Activated naive CD8-positive, alpha-beta T cell treated with anti-CD3 and anti-CD28 coated beads, Interleukin-2, amount 10 ng/mL, durations not matched to agents 7 days and 5 days (primary cell): ENCODE measurements at places on chromosomes 3 and 15.

DNA sequence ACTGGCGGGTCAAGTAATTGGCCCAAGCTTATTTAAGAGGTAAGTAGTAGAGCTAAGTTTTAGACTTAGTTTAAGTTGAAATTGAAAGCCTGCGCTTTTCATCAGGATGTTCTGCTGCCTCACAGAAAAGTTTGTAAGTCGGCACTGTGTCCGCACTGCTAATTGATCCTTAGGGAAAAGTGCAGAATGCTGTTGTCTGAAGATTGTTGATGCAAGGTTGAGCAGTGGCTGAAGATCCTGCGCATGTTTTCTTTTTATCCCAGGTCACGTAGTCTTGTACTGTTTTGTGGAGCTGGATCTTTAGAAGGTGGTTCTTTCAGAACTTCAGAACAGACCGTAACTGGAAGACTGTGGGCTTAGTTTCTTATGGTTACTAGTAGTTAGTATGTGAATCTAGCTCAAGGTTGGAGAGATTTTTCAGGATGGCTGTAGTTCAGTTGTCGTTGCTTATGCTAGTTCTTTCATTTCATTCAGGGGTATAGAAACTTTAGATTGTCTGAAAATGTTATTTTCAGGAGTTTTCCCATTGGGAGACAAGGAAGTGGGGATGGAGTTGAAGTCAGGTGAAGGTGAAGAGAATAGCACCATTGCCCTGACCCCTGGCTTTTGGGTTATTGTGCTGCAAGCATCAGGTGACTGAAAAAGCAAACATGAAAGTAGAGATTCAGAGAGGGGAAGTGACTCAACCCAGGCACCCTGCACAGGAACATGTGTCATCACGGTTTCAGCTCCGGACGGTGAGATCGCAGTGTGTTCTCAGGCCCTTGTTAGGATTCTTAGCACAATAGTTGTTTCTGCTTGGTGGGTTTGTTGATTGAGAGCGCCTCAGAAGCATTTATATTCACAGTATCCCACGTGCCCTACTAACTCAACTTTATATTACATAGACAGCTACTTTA lies 32.8 kb downstream of the AKAP13 start:
- no peaks in the 10 kb centered on the region for H3K27me3 ChIP-seq
- H3K36me3 ChIP-seq = peaks cover 14% of the 10 kb centered on the region
- peak; percentile 57 for DNase-seq
- H3K27ac ChIP-seq = peak overlapping the region; percentile 80

- no peaks in the 10 kb centered on the region for H3K36me3 ChIP-seq
- no peak overlapping the region for H3K4me3 ChIP-seq
- H3K27me3 ChIP-seq = no peaks in the 10 kb centered on the region
- H3K4me1 ChIP-seq = no peaks in the 10 kb centered on the region
- H3K27ac ChIP-seq = no peak overlapping the region
- DNase-seq = no peak
Observed at GRCh38 chr15:99906793-99907192, 173.6 kb upstream of the LYSMD4 start.

DNA sequence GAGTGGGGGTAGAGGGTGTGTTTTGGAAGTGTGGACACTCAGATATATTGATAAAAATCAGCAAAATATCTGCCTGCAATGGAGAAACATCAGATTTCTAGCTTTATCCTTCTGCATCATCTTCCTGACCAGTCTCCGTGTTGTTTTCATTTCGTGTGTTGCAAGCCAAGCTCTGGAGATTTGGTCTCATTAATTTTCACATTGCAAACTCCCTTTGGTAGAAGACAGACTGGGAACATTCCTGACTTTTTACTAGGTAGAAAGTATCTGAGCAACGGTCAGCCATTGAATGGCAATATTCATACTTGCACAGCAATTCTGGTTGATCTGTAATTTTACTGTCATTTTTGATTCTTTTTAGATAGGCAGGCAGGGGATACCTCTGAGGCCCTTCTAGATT lies 30.4 kb downstream of the FSTL1 start:
- H3K36me3 ChIP-seq = no peaks in the 10 kb centered on the region
- H3K27me3 ChIP-seq = peaks cover 7% of the 10 kb centered on the region

- no peak overlapping the region for H3K27ac ChIP-seq
- no peaks in the 10 kb centered on the region for H3K36me3 ChIP-seq
- H3K4me1 ChIP-seq = no peaks in the 10 kb centered on the region
- DNase-seq = peak; percentile 49
- H3K27me3 ChIP-seq = no peaks in the 10 kb centered on the region
Observed at GRCh38 chr3:58630076-58630709, 36.4 kb downstream of the FAM3D start.

DNA sequence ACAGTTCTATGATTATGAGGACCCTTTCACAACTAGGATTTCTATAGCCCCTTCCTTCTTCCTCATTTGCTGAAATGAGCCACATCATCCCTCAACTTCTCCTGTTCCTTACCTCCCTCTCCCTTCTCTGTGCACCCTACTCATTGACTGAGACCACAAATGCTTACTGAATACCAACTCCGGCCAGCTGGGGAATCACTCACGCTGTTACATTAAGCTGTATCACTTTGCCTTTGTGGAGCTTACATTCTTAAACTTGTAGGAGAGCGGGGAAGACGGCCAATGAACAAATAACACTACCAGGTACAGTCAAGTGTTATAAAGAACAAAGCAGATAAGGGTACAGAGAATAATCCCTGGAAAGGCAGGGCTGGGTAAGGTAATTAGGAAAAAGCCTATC lies 5.7 kb downstream of the SUCLG2 start:
- no peak overlapping the region for H3K27ac ChIP-seq
- DNase-seq = no peak

- no peaks in the 10 kb centered on the region for H3K4me1 ChIP-seq
- no peaks in the 10 kb centered on the region for H3K27me3 ChIP-seq
- no peak overlapping the region for H3K27ac ChIP-seq
Observed at GRCh38 chr3:94359996-94360395, 297.1 kb downstream of the NSUN3 start.

DNA sequence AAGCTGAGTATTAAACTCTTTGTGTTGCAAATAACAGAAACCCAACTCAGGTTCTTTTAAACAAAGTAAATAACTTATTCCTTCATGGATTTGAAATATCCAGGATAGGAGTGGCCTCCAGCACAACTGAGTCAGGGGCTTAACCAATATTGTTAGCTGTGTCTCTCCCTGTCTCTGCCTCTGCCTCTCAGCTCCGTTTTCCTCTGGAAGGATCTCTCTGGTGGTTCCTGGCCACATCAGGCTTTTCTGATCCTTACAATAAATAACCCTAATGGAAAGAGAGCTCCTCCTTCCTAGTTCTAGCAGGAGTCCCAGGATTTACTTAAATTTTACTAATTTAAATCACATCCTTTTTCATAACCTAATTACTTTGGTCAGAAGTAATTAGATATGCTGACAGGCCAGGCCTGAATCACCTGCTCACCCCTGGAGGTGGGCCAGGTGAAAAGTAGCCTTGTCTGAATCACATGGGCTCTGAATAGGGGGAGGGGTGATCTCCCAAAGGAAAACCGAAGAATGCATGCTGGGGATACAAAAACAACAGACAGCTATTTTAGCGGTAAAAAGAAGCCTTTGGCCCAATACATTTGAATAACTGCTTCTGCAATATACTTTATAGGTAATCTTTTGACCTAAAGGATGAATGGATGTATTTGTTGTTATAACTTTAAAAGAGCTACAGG lies 75.4 kb downstream of the REC114 start:
- DNase-seq = no peak
- no peak overlapping the region for H3K27ac ChIP-seq
- no peaks in the 10 kb centered on the region for H3K36me3 ChIP-seq
- peaks cover 9% of the 10 kb centered on the region for H3K27me3 ChIP-seq

- no peaks in the 10 kb centered on the region for H3K27me3 ChIP-seq
- peaks cover 41% of the 10 kb centered on the region for H3K36me3 ChIP-seq
- DNase-seq = no peak
- no peak overlapping the region for H3K4me3 ChIP-seq
Observed at GRCh38 chr15:49200347-49200746, 30.3 kb downstream of the GALK2 start.

GRCh38 chr3:9111417-9111816 lies 138.0 kb downstream of the SRGAP3 start:
- H3K4me3 ChIP-seq = no peak overlapping the region
- no peak overlapping the region for H3K27ac ChIP-seq
- DNase-seq = no peak
- H3K36me3 ChIP-seq = no peaks in the 10 kb centered on the region
- no peaks in the 10 kb centered on the region for H3K4me1 ChIP-seq

- H3K4me1 ChIP-seq = no peaks in the 10 kb centered on the region
- no peak overlapping the region for H3K27ac ChIP-seq
- H3K36me3 ChIP-seq = no peaks in the 10 kb centered on the region
Observed at GRCh38 chr15:62094388-62094787, 27.6 kb downstream of the C2CD4A start.

GRCh38 chr15:71777216-71777943 lies 33.0 kb upstream of the NR2E3 start:
- H3K4me3 ChIP-seq = no peak overlapping the region
- H3K27me3 ChIP-seq = peaks cover 6% of the 10 kb centered on the region
- no peak overlapping the region for H3K27ac ChIP-seq
- DNase-seq = no peak
- H3K36me3 ChIP-seq = no peaks in the 10 kb centered on the region

GRCh38 chr3:103657756-103658155 lies 1222.9 kb downstream of the ZPLD1 start:
- H3K36me3 ChIP-seq = no peaks in the 10 kb centered on the region
- H3K27me3 ChIP-seq = no peaks in the 10 kb centered on the region
- no peak for DNase-seq

- no peaks in the 10 kb centered on the region for H3K27me3 ChIP-seq
- no peak overlapping the region for H3K4me3 ChIP-seq
- peaks cover 41% of the 10 kb centered on the region for H3K4me1 ChIP-seq
- no peak overlapping the region for H3K27ac ChIP-seq
- peaks cover 11% of the 10 kb centered on the region for H3K36me3 ChIP-seq
Observed at GRCh38 chr15:41966920-41967465, 5.4 kb downstream of the EHD4 start.

- H3K27ac ChIP-seq = no peak overlapping the region
- no peak for DNase-seq
- H3K4me3 ChIP-seq = no peak overlapping the region
Observed at GRCh38 chr3:46888705-46889104, 11.2 kb downstream of the PTH1R start.

DNA sequence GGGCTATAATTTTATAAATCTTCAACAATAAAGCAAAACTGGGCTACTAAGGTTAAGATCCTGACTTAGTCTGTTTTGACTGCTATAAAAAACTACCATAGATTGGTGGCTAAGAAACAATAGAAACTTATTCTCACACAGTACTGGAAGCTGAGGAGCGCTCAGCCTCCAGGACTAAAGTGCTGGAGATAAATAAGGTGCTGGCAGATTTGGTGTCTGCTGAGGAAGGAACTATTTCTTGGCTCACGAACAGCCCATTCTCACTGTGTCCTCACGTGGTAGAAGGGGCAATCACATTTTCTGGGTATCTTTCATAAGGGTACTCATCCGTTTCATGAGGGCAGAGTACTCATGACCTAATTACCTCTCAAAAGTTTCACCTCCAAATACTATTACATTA lies 166.8 kb upstream of the CBLB start:
- H3K4me3 ChIP-seq = no peak overlapping the region
- H3K27ac ChIP-seq = no peak overlapping the region
- peaks cover 6% of the 10 kb centered on the region for H3K36me3 ChIP-seq
- H3K4me1 ChIP-seq = peaks cover 3% of the 10 kb centered on the region
- DNase-seq = no peak
- no peaks in the 10 kb centered on the region for H3K27me3 ChIP-seq

GRCh38 chr3:151203051-151203420 lies at the start of gene GPR171:
Gene GPR171, minus strand, starts transcription at chr3:151203216. Its CDS starts 3,830 bp downstream, at chr3:151199386.
- peak; percentile 59 for DNase-seq
- peak within 1 kb of the TSS; percentile 88 for H3K4me3 ChIP-seq
- peaks cover 50% of the 10 kb centered on the region for H3K4me1 ChIP-seq
- H3K27ac ChIP-seq = peak within 1 kb of the TSS; percentile 95

GRCh38 chr3:139774560-139775302 lies 97.0 kb upstream of the NMNAT3 start:
- no peak overlapping the region for H3K4me3 ChIP-seq
- no peaks in the 10 kb centered on the region for H3K36me3 ChIP-seq
- no peaks in the 10 kb centered on the region for H3K4me1 ChIP-seq
- H3K27ac ChIP-seq = no peak overlapping the region

DNA sequence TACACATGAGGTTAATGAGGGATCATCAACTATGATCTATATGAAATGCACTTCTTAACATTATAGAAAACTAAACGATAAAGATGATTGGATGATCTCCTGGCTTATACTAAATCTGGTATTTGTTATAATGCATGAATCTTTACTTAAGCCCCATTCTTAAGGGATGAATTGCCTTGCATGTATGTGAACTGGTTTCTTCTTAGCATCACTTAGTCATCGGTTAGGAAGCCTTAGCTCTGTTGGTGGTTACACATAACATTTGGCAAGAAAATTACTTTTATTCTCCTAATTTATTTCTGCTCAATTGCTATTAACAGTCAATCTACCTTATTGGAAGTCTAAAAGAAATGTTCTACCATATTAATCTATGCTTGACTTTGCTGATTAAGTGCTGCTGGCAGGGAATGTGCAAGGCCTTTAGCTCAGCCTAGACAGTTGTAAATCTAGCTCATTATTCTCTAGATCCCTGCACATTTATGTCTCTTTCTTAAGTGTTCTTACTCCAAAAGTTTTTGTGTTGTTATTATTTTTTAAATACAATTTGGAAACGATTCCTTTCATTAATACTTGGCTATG lies 356.0 kb downstream of the ZPLD1 start:
- no peaks in the 10 kb centered on the region for H3K4me1 ChIP-seq
- no peak overlapping the region for H3K4me3 ChIP-seq
- H3K27ac ChIP-seq = no peak overlapping the region

DNA sequence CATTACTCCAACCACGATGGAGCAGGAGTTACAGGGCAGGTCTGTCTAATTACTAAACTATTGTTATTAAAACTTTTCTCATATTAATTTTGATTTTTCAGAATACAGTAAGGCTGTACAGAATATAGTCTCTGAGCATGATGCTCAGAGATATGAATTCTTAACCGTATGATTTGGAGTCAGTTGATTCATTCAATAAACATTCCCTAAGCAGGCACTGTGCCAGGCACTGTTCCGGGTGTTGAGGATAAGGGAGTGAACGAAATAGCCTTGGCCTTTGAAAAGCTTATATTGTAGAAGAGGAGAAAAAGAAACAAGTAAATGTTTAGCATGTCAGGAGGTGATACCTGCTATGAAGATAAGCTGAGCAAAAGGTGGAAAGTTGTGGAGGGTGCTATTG lies 187.3 kb downstream of the KCNAB1 start:
- no peaks in the 10 kb centered on the region for H3K36me3 ChIP-seq
- no peak for DNase-seq
- no peak overlapping the region for H3K27ac ChIP-seq
- no peak overlapping the region for H3K4me3 ChIP-seq

- no peak overlapping the region for H3K4me3 ChIP-seq
- DNase-seq = no peak
- no peaks in the 10 kb centered on the region for H3K36me3 ChIP-seq
- peaks cover 3% of the 10 kb centered on the region for H3K4me1 ChIP-seq
- H3K27me3 ChIP-seq = no peaks in the 10 kb centered on the region
Observed at GRCh38 chr3:41600616-41601015, 361.3 kb downstream of the ULK4 start.

DNA sequence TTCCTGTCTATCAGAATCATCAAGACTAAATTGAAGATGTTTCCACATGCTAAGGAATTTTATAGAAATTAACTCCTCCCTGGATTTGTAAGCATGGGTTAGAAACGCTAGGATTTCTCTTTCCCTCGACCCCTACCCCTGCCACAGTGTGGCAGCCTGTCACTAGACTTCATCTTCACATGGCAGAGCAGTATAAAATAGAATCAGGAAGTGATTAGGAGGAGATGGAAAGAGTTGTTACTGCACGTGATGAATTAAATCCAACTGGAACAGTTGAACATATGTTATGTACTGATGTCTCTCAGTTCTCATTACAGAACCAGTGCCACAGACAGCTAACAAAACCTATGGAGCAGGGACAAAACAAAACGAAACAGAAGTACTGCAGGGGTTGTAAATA lies 130.0 kb upstream of the BNIP2 start:
- peaks cover 12% of the 10 kb centered on the region for H3K4me1 ChIP-seq
- H3K27ac ChIP-seq = no peak overlapping the region
- DNase-seq = no peak
- no peak overlapping the region for H3K4me3 ChIP-seq
- peaks cover 3% of the 10 kb centered on the region for H3K36me3 ChIP-seq
